Hepatic stellate cell (primary cell): ENCODE measurements at places on chromosomes 16 and 17.

GRCh38 chr17:59853168-59853918, 39.4 kb downstream of the TUBD1 start:
- peak; percentile 48 for DNase-seq

DNA sequence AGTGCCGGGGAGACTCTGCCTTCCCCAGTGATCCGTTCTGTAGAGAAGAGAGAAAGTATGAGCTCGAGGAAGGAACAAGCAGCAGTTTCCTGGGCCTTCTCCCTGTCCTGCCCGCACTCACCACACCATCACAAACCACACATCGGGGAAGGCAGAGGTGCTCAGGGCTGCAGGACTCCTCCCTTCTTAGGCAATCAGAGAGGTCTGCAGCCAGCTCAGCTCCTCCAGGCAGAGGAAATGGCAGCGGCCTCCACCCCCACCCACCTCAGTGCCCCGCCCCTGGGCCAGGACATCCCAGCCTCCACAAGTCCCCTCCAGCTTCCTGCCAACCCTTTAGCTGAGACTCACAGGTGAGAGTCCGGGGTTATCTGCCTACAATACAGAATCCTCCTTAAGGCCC, 2.0 kb downstream of the ZNF319 start:
- DNase-seq = no peak

- DNase-seq = peak; percentile 48
These were observed 839 bp downstream of the PLD2 start for GRCh38 chr17:4807605-4808377.

DNA sequence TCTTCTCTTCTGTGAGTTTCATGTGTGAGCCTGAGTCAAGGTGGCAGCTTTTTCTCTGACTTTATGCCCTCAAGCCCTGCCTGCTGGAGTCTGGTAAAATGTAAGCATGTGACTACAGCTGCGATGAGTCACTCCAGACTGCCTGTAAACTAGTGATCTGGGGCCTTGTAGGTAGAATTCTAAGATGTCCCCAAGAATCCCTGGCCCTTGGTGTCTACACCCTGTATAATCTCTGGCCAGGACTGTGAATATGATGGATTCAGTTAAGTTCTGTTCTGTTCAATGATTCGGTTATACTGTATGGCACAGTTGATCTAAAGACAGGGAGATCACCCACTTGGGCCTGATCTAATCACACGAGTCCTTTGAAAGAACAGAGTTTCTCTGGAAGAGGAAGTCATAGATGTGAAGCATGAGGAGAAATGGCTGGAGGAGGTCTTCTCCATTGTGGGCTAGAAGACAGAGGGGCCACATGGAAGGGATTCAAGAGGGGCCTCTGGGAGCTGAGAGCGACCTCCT, 29.8 kb downstream of the PRSS54 start:
- peak; percentile 41 for DNase-seq

- no peak for DNase-seq
These were observed 29.8 kb upstream of the SPPL2C start for GRCh38 chr17:45814622-45815606.

GRCh38 chr16:86199871-86200695, 301.1 kb downstream of the IRF8 start:
- DNase-seq = peak; percentile 55

DNA sequence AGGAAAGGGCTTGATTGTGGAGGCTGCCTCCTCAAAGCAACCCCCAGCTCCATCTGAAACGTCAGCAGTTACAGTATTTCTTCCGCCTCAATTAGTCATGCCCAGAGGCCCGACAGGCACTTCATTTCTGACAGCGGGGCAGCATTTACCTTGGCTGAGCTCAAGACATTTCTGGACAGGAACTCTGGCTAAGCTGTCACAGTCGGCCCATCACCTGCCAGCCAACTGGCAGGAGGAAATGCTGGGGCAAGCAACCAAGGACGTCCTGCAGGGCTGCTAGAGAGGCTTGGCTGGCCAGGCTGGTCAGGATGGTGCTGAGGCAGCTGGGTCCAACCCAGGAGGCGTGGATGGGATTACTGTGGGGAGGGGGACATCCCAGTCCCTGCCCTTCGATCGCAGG, 27.8 kb downstream of the PLXDC1 start:
- DNase-seq = no peak

- DNase-seq = no peak
These were observed 267.9 kb downstream of the CBLN1 start for GRCh38 chr16:49013727-49014080.

GRCh38 chr17:62178579-62178978, 113.5 kb upstream of the MED13 start:
- no peak for DNase-seq

DNA sequence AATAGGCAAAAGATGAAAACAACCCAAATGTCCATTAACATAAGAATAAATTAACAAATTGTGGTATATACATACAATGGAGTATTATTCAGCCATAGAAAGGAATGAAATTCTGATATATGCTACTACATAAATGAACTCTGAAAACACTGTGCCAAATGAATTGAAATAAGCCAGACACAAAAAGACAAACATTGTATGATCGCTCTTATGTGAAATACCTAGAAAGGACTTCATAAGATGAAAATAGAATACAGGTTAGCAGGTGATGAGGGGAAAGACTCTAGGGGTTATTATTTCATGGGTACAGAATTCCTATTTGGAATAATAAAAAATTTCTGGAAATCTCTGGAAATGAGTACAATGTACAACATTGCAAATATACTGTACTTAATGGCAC, 80.2 kb downstream of the BRIP1 start:
- no peak for DNase-seq

DNA sequence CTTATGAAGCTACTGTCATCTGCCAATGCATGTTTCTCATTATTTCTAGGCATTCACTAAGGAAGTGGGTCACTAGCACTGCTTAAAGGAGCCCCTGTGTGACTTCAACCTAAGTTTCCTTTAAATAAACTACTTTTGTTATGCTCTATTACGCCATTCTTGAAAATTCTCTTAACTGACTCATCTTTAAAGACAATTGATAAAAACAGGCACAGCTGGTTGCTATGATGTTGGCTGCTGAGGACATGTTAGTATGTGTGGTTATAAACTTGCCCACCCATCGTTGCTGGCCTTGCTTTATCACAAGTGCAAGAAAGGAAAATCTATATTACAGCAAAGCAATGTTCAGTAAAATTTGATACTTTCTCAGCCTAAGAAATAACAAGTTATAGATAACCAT, 75.8 kb upstream of the CNTNAP4 start:
- DNase-seq = no peak
